ENCODE measurements at places on chromosomes 16 and 17.

GRCh38 chr17:35083071-35083470 is 19.6 kb upstream of the RFFL start:
- DNase-seq, result no peak

GRCh38 chr16:117379-118365 is 20.8 kb downstream of the NPRL3 start:
- peak; percentile 58 for DNase-seq

GRCh38 chr17:67466251-67466796 is 89.2 kb downstream of the PITPNC1 start:
- DNase-seq, result no peak

DNA sequence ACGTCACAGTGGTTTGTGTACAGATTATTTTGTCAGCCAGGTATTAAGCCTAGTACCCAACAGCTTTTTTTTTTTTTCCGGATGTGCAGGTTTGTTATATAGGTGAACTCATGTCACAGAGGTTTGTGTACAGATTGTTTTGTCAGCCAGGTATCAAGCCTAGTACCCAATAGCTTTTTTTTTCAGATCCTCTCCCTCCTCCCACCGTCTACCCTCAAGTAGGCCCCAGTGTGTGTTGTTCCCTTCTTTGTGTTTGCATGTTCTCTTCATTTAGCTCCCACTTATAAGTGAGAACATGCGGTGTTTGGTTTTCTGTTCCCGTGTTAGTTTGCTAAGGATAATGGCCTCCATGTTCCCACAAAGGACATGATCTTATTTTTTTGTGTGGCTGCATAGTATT is 19.9 kb downstream of the RPTOR start:
- DNase-seq, result no peak

DNA sequence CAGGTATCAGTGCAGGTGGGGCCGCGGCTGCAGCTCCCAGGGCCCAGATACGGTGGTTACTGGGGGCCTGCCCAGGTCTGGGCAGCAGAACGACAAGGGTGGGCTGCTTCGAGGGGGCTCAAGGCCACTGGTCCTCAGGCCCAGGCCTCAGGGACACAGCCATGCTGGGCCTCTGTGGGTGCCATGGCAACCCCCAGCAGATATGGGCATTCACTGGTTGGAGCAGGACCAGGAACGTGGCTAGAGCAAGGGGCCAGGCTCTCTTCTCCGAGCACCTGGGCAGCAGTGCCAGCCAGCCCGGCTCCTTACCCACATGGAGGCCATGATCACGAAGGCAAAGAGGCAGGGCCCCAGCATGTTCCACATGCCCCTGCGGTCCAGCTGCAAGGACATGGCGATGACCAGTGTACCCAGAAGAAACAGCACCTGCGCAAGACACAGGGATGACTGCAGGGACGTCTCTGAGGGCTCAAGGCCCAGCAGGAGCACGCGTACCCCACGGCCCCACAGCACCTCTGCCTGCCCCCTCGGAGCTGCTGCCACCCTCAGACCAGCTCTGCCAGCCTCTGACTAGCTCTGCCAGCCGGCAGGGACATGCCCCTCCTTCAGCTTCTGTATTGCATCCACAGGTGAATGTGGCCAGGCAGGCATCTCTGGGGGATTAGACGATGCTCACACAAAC is 2.1 kb upstream of the MRPL28 start:
- DNase-seq, result no peak

GRCh38 chr17:4511199-4511932 is 12.7 kb downstream of the SPNS2 start:
- no peak for DNase-seq

- no peak for DNase-seq
Observed at GRCh38 chr16:86353148-86353547, 157.2 kb upstream of the FOXF1 start.

- DNase-seq, result no peak
Observed at GRCh38 chr17:44322236-44322895, 2.3 kb downstream of the SLC25A39 start.

DNA sequence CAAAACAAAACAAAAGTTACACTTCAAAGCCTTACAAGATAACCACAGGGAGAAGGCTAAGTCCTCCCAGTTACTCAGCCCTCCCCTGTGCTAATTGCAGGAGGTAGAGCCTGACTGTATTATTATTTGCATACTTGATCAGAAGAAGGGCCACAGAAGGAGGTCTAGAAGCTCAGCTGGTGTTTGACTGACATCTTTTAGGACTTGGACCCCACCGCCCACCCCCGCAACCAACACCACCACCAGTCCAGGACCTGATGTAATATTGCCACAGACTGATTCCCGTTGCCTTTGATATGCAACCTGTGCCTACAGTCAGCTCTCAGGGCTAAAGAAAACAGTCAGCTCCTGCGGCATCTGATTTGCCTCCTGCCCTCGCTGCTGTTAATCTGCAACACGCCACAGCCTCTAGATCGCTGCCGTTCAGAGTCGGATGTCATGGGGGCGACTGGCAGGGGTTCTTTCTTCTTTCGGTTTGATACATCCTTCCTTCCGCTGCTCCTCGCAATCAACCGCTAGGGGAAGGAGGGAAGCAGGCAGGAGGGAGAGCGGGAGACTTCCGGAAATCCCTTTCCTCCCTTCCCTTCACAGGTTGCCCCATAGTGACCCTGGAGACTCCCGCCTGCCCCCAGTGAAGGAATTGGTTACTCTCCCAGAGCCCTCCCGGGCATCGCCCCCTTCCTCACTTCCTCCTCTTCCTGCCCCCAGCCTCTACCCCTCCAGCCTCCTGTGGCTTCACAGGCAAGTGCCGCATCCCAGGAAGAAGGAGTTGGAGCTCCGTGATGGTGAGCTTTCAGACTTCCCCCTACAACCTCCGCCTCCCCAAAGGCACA is 90.5 kb upstream of the SOX9 start:
- peak; percentile 40 for DNase-seq

- no peak for DNase-seq
Observed at GRCh38 chr17:72476575-72476986, 355.8 kb downstream of the SOX9 start.

DNA sequence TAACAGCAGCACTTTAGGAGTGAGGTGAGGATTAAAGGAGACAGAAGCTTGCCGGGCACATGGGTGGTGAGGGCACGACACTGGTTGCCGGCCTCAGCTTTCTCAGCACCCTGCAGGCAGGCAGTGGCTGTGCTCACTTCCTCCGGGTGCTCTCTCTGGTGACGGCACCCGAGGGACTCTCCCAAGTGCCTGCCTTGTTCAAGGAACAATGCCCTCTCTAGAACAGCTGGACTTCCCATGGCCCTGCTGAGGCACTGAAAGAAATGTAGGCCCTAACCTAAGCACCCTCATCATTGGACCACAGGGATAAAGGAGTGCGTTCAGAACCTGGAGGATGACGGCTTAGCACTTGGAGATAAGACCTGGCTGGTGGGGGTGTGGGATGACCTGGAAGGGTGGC is 72.7 kb downstream of the N4BP1 start:
- DNase-seq, result no peak

Measured in right cardiac atrium (tissue), 5 donors.